ENCODE measurements at places on chromosomes 6 and 20. TPM values are rescaled to one million over a fixed set of nuclear protein-coding genes. Genes with fewer than 3 reads are reported as not detected.

DNA sequence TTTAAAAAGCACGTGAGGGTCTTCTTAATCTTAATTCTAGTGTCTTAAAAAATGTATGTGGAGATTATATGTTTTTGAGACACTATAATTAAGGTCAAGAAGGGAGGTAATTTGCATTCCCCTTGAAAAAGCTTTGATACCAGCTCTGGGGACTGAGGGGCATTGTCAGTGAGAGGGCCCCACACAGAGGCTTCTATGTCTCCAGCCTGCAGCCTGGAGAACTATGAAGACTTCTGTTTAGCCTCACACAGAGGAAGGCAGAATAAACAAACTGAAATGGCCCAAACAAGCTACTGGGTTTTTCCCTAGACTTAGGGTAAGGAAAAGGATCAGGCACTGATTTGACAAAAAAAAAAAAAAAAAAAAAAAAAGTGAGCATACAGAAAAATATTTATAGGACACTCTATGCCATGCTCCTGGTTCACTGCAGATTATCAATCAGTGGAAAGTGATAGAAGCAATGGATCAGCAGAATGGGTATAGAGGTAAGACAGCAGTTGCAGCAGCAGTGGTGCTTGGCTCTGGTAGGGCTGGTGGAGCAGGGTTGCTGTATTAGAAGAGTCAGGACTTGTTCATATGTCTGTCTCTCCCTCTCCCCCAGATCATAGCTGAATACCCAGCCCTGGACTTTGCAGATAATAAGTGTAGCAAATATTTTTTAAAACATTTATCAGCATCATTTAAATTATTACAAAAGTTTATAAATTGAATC lies 85.4 kb downstream of the KLHL32 start:
- no peak for DNase-seq

DNA sequence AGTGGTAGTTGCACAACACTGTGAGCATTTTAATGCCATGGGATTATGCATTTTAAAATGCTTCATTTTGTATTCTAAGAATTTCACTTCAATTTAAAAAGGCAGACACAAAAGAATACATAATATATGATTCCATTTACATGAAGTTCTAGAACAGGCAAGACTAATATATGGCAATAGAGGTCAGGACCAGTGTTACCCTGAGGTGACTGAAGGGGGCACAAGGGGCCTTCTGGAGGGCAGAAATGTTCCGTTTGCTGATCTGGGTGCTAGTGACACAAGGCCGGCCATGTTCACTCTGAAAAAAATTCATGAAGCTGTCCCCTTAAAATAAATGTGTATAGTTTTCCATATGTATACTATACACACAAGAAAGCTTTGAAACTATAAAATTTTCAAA lies 28.5 kb downstream of the TASP1 start:
- DNase-seq = no peak

DNA sequence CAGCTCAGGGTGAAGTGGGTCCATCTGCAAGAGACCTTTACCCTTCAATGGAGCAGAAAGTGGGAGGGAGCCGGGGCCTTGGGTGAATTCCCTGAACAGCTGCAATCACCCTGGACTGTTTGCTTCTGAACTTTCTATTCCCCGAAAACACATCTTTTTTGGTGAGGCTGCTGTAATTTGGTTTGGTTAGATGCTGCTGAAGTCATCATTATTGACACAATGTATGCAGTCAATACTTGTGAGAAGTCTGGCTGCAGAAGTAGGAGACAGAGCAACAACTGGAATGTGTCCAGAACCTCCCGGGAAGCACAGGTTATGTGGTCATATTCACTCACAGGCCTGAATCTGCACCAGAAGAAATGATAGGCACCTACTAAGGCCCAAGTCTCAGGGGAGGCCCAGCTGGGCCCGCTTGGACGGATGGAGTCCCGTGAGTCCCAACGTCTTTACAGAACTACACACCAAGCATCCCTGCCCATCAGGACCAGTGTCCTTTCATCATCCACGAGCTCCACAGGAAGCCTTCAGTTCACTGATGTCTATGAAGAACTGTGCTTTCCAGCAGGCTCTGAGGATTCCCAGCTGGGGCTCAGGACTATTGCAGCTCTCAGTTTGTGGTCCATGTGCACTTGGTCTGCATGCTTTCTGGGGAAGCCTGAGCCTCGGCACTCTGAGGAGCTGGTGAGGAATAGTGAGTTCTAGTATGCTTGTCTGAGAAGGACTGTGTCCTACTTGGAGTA lies 177.6 kb downstream of the THBS2 start:
- DNase-seq = no peak

GRCh38 chr6:11076540-11076939 lies 17.1 kb upstream of the SMIM13 start:
- no peak for DNase-seq

- no peak for DNase-seq
These were observed 5.3 kb upstream of the OSBPL2 start for GRCh38 chr20:62232770-62233645.

- no peak for DNase-seq
These were observed 545.1 kb upstream of the IRAK1BP1 start for GRCh38 chr6:78322068-78322845.

NHLRC1 gene
- 2.0 TPM for total RNA-seq

DNA sequence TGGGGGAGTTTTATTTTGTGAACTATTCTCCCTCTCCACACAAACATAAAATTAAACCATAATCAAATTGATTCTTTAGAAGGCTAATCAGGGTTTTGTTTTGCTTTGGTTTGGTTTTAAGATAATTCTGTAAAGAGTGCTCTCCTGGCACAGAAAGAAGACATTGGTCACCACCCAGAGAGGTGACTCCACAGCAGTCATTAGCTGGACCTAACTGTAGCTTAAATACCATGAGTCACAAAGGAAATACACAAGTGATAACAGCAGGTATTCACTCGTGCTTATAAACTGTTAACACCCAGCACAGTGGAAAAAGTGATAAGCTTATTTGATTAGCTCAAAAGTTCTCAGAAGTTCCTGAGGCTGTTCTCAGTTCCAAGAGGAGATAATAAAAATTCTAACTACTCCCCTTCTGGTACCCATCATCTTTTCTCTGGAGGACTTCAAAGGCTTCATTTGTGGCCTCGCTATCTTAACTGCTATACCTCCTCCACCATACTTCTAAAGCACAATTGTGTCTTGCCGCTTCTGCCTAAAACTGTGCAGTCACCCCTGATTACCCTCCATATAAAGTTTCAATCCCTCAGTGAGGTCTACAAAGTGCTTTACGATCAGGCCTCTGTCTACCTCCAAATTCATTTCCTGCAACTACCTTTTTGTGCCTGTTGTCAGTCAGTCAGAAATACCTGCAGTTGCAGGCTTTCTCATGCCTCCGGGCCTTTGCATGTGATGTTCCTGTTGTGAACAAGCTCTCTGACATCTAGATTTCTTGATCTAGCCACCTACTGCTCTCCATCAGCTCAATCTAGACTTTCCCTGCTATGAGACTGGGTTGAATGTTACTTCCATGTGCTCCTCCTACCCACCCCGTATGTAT lies 201.1 kb downstream of the SAMD5 start:
- no peak for DNase-seq

CLPSL2 gene
- total RNA-seq = not detected

- DNase-seq = no peak
These were observed 16.4 kb downstream of the RNF217 start for GRCh38 chr6:124978451-124979293.

DDO gene
- 3.6 TPM for total RNA-seq

- no peak for DNase-seq
These were observed 365.7 kb downstream of the MAFB start for GRCh38 chr20:40323361-40323794.

ZSCAN16 gene
- total RNA-seq = 6.1 TPM

DNA sequence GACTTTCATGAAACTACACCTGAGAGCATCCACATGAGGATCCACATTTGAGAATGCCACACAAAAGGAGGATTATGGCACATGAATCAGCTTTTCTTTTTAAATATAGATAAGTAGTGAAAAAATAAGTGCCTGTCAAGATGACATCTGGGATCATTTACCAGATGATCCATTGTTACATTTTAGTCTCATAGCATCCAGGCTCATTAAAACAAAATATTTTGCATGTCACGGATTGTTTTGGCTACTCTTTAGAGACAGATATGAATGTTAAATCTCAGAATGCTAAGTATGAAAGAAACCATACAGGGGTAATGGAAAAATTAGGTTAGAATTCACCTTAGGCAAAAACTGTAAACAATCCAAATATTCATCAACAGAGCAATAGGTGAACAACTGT lies 66.7 kb downstream of the MYO6 start:
- no peak for DNase-seq

GRCh38 chr6:51753635-51754034 lies 333.8 kb downstream of the PKHD1 start:
- peak; percentile 20 for DNase-seq

E2F3 gene
- 11.0 TPM for total RNA-seq

DNA sequence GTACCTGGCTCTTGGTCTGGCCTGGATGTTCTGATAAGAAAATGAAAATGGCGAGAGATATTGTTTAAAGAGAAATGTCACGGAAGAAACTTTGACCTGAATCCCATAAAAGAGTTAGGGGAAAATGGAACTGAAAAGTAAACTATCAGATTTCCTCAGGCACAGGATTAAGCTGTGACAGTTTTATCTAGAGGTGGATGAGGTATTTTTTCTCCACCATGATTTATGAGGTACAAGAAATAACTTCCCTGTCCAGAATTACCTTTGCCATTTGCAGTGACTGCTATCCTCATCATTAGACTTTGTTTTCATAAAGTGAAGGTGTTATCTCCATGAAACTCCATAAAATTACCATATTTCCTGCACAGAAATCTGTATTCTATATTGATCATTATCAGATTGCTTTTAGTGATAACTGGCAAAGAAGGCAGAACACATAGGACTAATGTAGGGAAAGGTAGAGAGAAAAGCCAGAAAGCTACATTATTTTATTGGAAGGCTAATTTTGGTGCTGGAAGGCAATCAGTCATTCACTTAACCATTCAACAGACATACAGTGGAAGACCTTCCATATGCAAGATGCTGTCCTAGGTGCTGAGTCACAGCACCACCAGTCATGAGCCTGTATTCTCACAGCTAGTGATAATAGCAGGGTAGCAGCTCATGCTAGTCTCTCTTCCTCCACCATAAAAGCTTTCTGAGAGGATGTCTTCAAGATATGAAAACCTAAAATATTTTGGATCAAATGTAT lies 427.3 kb upstream of the CITED2 start:
- DNase-seq = peak; percentile 48

RAB32 gene
- total RNA-seq = 19.9 TPM

DNA sequence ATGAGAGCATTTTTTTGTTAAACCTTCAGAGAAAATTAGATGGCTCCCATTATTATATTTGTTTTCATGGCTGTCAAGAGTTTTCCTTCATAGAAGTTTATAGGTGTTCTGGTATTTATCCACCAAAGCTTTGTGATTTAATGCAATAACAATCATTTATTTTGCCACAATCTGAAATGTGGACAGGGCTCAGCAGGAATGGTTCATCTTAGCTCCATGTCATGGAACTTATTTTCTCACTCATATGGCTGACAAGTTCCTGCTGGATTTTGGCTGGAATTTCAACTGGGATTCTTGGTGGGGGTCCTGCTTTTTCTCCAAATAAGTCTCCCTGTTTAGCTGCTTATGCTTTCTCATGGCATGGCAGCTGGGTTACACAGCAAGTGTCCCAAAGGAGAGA lies 876.7 kb downstream of the QKI start:
- DNase-seq = no peak

- DNase-seq = no peak
These were observed 48.4 kb downstream of the PLAGL2 start for GRCh38 chr20:32158943-32159660.

DNA sequence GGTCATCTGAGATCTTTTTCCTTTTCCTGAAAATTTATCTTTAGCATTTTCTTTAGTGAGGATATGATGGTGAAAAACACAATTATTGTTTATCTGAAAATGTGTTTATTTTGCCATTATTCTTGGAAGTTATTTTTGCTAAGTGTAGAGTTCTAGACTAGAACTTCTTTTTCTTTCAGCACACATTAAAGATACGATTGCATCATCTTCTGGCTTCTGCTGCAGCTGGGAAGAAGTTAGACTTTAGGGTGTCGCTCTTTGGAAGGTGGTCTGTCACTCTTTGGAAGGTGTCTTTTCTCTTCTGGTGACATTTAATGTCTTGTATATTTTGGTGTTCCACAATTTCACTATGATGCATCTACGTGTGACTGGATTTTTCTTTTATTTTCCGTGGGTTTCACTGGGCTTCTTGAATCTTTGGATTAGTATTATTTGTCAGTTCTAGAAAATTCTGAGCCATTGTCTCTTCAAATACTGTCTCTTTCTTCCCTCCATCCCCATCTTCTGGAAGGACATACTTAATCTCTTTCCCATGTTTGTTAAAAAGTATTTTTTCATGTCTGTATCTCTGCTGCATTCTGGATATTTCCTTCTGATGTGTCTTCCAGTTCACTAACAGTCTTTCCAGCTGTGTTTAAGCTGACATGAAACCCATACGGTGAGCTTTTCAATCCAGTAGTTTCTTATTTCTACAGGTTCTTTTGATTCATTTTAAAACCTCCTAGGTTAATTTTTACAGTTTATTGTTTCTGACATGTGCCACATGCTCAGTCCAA lies 81.0 kb downstream of the AGPAT4 start:
- DNase-seq = no peak

HTR1E gene
- total RNA-seq = not detected

DNA sequence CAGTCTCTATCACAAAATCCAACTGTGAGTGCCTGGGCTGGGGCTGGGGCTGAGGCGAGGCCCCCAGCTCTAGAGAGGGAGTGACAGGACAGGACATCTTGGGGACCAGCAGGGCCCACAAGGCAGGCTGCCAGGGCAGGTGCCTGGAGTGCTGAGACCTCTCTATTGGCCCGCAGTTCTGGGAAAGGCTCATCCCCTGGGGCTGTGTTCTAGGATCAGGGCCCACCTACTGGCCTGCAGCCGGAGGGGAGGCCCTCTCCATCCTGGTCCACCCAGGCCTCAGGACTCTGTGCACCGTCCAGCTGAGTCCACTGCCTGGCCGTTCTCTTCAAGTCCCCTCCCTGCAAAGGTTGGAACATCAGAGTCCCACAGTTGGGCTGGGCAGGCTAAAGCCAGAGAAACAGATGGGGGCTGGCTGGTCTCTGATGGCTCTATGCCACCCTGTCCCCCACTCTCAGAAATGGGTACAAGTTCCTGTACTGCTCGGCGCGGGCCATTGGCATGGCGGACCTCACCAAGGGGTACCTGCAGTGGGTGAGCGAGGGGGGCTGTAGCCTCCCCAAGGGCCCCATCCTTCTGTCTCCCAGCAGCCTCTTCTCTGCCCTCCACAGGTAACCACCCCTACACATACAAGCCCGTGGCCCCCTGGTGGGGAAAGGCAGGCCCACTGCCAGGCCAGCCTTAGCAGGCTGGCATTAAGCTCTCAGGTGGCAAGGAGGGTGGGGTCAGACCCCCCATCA lies 9.0 kb downstream of the EMILIN3 start:
- no peak for DNase-seq

FRK gene
- 25.0 TPM for total RNA-seq

DNA sequence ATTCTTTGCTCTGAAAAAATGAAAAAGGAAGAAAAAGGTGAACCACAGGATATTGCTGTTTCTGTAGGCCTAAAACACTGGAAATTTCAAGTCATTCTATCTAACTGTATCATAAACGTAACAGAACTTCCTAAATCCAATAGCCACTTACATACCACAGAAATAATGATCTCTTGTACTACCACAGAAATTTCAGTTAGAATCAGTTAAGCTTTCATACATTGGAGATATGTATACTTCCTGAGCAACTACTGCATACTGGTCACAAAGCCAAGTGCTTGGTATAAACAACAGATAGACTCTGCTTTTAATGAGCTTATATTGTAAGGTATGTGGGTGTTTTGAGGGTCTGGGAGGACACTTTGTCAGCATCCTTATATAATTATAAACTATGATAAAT lies 38.6 kb downstream of the VTA1 start:
- no peak for DNase-seq

PAX1 gene
- total RNA-seq = not detected

SEL1L2 gene
- total RNA-seq = not detected

LSM2 gene
- total RNA-seq = 41.6 TPM

All from kidney (tissue), 22 donors.